ENCODE measurements at places on chromosomes 11 and 22. TPM values are rescaled to one million over a fixed set of nuclear protein-coding genes. Genes with fewer than 3 reads are reported as not detected.

Gene NNMT
- 597 TPM for total RNA-seq

Gene ATL3
- total RNA-seq: 220 TPM

Gene NDUFV1
- total RNA-seq: 123 TPM

- no peak overlapping the region for H3K4me3 ChIP-seq
- no peaks in the 10 kb centered on the region for H3K4me1 ChIP-seq
- DNase-seq: no peak
- no peak overlapping the region for H3K27ac ChIP-seq
- no peaks in the 10 kb centered on the region for H3K36me3 ChIP-seq
Observed at GRCh38 chr11:81907996-81908395, 825.7 kb downstream of the FAM181B start.

DNA sequence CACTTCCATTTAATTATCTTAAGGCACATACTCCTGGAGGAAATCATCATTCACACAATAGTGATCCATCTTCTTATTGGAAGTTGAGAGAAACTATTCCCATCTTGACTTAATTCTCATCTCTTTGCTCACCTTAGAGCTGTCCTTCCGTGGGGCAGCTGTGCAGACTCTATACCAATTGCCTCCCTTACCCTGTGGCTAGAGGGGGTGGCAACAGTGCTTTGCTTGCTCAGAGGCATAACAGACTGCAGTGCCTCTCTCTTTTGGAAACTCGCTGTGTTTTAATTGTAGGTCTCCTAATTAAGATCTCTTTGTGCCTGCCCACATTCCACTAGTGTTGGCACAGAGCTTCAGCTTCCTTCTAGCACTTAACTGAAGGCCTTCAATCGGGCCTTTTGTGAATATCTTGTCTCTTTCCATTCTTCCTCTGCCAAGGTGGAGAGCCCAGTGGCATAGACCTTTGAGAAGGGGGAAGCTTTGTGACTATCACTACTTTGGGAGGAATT lies 5.5 kb downstream of the KMT2A start:
- H3K27me3 ChIP-seq: no peaks in the 10 kb centered on the region
- no peaks in the 10 kb centered on the region for H3K36me3 ChIP-seq
- H3K4me3 ChIP-seq: no peak overlapping the region
- H3K27ac ChIP-seq: no peak overlapping the region

- DNase-seq: no peak
- H3K4me1 ChIP-seq: no peaks in the 10 kb centered on the region
- H3K36me3 ChIP-seq: no peaks in the 10 kb centered on the region
- H3K27me3 ChIP-seq: no peaks in the 10 kb centered on the region
- H3K27ac ChIP-seq: no peak overlapping the region
- H3K4me3 ChIP-seq: no peak overlapping the region
Observed at GRCh38 chr11:65806979-65807378, 20.1 kb downstream of the OVOL1 start.

- H3K4me1 ChIP-seq: no peaks in the 10 kb centered on the region
- H3K4me3 ChIP-seq: no peak overlapping the region
- no peak for DNase-seq
Observed at GRCh38 chr11:59152312-59152951, 9.8 kb downstream of the FAM111A start.

GRCh38 chr11:16011396-16011795 lies 344.9 kb downstream of the SOX6 start:
- H3K4me1 ChIP-seq: no peaks in the 10 kb centered on the region
- no peaks in the 10 kb centered on the region for H3K27me3 ChIP-seq
- DNase-seq: no peak
- H3K36me3 ChIP-seq: no peaks in the 10 kb centered on the region
- H3K27ac ChIP-seq: no peak overlapping the region
- no peak overlapping the region for H3K4me3 ChIP-seq

DNA sequence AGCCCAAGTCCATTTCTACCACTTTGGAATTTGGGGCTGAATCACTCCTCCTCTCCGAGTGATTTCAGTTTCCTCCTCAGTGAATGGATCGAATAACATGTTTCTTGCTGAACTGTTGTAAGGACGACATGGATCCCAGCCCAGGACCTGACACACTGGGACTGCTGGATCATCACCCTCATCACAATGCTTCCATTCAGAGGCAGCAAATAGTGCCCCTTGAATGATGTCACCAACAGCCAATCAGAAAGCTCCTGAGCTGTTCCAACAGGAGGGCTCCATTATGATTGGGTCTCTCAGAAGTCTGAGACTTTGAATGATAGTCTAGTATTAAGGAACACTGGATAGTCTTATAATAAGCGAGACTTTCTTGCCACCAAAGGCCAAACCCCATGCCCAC lies 158.9 kb downstream of the MYO18B start:
- DNase-seq: no peak
- H3K36me3 ChIP-seq: peaks cover 14% of the 10 kb centered on the region
- no peak overlapping the region for H3K4me3 ChIP-seq
- H3K27ac ChIP-seq: no peak overlapping the region

GRCh38 chr11:26470992-26471391 lies 101.1 kb downstream of the MUC15 start:
- no peak overlapping the region for H3K4me3 ChIP-seq
- H3K27me3 ChIP-seq: no peaks in the 10 kb centered on the region
- no peaks in the 10 kb centered on the region for H3K4me1 ChIP-seq
- H3K36me3 ChIP-seq: no peaks in the 10 kb centered on the region

Gene MFNG
- 22.8 TPM for total RNA-seq

Gene STIM1
- total RNA-seq: 63.4 TPM

DNA sequence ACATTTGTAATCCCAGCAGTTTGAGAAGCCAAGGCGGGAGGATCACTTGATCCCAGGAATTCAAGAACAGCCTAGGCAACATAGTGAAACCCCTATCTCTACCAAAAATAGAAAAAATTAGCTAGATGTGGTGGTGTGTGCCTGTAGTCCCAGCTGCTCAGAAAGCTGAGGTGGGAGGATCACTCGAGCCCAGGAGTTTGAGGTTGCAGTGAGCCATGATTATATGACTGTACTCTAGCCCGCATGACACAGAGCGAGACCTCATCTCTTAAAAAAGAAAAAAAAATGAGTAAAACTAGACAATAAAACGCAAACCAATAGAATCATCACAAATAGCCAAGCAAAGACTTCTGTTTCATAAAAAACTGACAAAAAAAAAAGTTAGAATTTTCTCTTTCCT lies 21.8 kb downstream of the NUCB2 start:
- DNase-seq: no peak
- peaks cover 4% of the 10 kb centered on the region for H3K36me3 ChIP-seq
- no peaks in the 10 kb centered on the region for H3K27me3 ChIP-seq

DNA sequence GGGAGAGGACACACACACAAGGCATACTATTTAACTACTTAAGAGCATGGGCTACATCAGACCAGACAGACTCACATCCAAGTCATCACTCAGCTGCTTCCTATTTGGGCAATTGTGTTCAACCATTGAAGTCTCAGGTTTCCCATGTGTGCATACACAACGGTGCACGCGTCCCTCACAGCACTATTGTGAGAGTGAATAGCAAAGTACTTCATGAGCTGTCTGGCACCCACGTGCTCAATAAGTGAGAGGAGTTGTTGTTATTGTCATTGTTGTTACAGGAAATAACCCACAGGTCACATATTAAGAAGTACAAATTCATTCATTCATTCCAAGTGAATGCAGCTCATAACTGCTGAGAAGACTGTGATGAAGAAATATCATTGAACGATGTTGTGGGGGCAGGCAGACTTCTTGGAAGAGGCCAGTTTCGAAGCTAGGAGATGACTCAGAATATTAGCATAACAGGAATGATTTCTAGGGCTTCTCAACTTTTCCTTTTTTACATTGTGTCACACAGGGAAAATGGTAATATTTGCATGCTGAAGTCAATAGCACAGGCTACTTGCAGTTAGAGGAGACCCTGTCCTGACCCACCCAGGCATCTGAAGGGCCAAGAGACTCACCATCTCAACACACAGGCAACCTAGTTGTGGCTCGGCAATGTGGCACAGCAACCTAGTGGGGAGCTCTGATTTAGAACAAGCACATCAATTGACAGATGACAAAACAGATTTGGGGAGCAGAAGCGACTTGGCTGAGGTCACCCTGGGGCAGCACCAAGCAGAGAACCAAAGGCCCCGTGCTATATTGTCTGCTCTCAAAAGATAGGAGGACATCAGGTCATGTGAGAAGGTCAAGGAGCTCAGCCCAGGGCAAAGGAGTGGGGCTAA lies 606.0 kb downstream of the BUD13 start:
- no peak for DNase-seq
- H3K27me3 ChIP-seq: no peaks in the 10 kb centered on the region
- H3K4me1 ChIP-seq: no peaks in the 10 kb centered on the region
- no peaks in the 10 kb centered on the region for H3K36me3 ChIP-seq
- H3K27ac ChIP-seq: no peak overlapping the region

Gene SPDYC
- not detected for total RNA-seq

Gene BTBD18
- total RNA-seq: not detected

DNA sequence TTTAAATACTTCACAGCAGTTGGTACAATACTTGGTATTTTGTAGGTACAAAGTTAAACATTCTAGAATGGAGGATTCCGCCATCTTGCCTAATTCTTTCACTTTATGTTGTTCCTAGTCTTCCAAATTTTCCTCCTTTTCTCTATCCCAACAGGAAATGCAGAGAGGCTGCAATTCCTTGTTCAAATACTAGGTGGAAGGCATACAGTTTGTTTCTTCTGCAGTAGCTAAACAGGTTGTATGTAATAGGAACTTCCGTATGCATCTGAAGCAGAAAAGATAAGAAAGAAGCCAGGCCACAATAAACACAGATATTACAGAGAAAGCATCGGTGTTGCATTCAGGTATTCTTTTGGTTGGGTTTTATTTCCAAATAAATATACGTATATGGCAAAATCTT lies 186.4 kb upstream of the MTMR2 start:
- H3K27me3 ChIP-seq: no peaks in the 10 kb centered on the region
- H3K4me3 ChIP-seq: no peak overlapping the region
- no peak for DNase-seq

- no peaks in the 10 kb centered on the region for H3K4me1 ChIP-seq
- DNase-seq: no peak
- H3K4me3 ChIP-seq: no peak overlapping the region
Observed at GRCh38 chr22:19576460-19577421, 52.5 kb upstream of the CLDN5 start.

- no peaks in the 10 kb centered on the region for H3K4me1 ChIP-seq
- no peaks in the 10 kb centered on the region for H3K36me3 ChIP-seq
- no peak for DNase-seq
- H3K27ac ChIP-seq: no peak overlapping the region
Observed at GRCh38 chr11:134607963-134608750, 196.1 kb upstream of the B3GAT1 start.

GRCh38 chr11:133830931-133831907 lies 14.1 kb downstream of the SPATA19 start:
- no peak overlapping the region for H3K4me3 ChIP-seq
- DNase-seq: no peak
- no peaks in the 10 kb centered on the region for H3K36me3 ChIP-seq
- no peaks in the 10 kb centered on the region for H3K27me3 ChIP-seq

GRCh38 chr11:11580841-11581411 lies 40.9 kb downstream of the GALNT18 start:
- H3K27me3 ChIP-seq: no peaks in the 10 kb centered on the region
- DNase-seq: no peak
- H3K4me3 ChIP-seq: no peak overlapping the region
- H3K4me1 ChIP-seq: peaks cover 2% of the 10 kb centered on the region

Gene RASL10A
- 3.5 TPM for total RNA-seq

DNA sequence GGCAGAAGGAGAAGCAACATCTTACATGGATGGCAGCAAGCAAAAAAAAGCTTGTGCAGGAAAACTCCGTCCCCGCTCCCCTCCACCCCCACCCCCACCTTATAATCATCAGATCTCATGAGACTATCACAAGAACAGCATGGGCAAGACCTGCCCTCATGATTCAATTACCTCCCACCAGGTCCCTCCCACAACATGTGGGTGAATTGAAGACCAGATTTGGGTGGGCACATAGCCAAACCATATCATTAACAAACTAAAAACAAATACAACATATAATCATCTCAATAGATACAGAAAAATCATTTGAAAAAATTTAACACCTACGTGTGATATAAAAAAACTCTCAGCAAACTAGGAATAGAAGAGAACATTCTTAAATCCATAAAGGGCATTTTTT lies 88.8 kb downstream of the BUD13 start:
- H3K27me3 ChIP-seq: no peaks in the 10 kb centered on the region
- DNase-seq: no peak
- H3K4me3 ChIP-seq: no peak overlapping the region
- H3K27ac ChIP-seq: no peak overlapping the region
- H3K36me3 ChIP-seq: no peaks in the 10 kb centered on the region

DNA sequence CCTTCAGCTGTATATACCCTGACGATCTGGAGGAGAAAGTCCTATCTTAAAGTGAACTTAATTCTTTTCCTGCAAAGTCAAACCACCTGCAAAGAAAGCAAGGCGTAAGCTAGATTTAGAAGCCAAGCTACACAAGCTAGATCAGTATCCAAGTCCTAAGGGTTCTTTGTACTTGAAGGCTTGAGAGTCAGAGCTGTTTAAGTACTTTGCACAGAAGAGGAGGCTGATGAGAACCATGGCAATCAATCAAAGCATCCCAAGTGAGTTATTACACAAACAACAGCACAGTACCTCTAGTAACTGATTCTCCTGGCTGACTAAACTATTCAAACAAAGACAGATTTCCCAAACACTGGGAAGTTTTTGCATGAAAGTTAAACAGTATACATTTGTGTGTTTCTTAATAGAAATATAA lies 1.9 kb downstream of the CDON start:
- no peaks in the 10 kb centered on the region for H3K27me3 ChIP-seq
- no peak for DNase-seq
- H3K4me1 ChIP-seq: peaks cover 2% of the 10 kb centered on the region
- H3K4me3 ChIP-seq: no peak overlapping the region

DNA sequence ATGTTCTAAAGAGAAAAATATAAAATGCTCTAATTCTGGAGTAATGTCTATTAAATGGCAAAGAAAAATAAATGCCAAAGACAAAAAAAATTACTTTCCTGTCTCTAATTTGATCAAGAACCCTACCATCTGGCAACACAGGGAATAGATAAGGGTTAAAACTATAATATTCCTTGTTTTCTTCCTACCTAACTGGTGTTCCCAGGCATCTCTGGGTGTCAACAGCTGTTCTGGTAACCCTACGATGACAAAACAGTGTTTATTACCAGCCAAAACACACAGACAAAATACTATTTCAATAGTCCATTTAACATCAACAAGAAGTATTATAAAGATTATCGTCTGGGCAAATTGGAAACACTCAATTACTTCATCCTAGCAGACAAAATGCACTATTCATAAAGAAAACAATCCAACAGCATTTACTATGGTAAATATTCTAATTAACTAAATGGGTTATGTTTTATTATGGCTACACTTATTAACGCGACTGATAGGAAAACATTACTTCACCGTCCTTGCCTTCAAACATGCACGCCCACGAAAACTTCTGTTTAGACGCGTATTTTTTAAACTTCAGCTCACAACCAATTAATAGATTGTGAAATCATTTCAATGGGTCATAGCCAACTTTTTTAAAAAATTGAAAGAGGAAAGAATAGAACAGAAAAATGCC lies 50.6 kb downstream of the LGR4 start:
- no peak for DNase-seq
- H3K27me3 ChIP-seq: peaks cover 1% of the 10 kb centered on the region
- no peaks in the 10 kb centered on the region for H3K36me3 ChIP-seq
- peaks cover 3% of the 10 kb centered on the region for H3K4me1 ChIP-seq
- H3K27ac ChIP-seq: no peak overlapping the region

Measured in aorta (tissue), 5 donors.